Vagina (tissue), 2 donors: ENCODE measurements at places on chromosomes 7 and 10. TPM values are rescaled to one million over a fixed set of nuclear protein-coding genes. Genes with fewer than 3 reads are reported as not detected.

DNA sequence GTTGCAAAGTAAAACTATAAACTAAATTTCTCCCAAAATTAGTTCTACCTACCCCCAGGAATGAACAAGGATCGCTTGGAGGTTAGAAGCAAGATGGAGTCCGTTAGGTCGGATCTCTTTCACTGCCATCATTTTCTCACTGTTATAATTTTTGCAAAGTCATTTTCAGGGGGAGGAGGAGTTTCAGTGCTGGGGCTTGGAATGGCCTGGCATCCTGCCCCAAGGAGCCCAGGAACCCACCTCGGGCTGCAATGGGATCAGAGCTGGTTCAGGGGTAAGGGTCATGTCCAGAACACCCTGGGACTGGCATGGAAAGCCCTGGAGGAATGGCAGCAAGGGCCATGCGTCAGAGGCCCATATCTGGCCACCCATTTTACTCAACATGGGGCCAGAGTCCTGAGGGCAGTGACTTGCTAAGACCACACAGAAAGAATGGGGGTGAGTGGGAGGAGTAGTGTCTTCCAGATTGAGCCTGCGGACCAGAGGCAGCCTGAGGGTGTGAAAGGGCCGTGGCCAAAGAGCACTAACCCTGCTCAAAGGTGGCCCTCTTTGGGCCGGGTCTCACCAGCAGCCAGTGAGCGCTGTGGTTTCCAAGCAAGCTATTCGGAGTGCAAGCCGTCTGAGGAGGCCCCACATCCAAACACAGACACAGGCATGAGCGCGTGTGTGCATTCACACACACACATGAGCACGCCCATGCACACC is 31.8 kb downstream of the GPRIN2 start:
- DNase-seq: no peak

DEPP1 gene
- 155 TPM for total RNA-seq

DNA sequence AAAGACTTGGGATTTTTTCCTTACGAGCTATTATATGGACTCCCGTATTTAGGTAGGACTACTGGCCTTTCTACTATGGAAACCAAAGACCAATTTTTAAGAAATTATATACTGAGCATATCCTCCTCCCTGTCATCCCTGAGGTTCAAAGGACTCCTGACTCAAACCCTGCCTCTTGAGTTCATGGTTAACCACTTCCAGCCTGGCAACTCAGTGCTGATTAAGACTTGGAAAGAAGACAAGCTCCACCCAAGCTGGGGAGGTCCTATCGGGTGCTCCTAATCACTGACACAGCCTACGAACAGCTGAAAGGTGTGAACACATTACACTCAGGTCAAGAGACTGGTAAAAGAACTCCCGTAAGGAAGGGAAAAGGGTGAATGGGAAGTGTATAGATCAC is 66.8 kb downstream of the LYZL2 start:
- no peak for DNase-seq

- DNase-seq: no peak
These were observed 19.5 kb upstream of the KCTD7 start for GRCh38 chr7:66609176-66609575.

- DNase-seq: no peak
These were observed 107.8 kb upstream of the PPP1R3A start for GRCh38 chr7:114026486-114027089.

CPXM2 gene
- 18.9 TPM for total RNA-seq

PI4K2A gene
- 17.7 TPM for total RNA-seq

- no peak for DNase-seq
These were observed 483.1 kb downstream of the RPS24 start for GRCh38 chr10:78516756-78517155.

FAM13C gene
- total RNA-seq: 12.8 TPM

GRCh38 chr7:102119925-102120324 is 166.7 kb upstream of the SH2B2 start:
- DNase-seq: no peak

RFC2 gene
- total RNA-seq: 14.5 TPM

GRCh38 chr10:69142983-69143382 is 19.0 kb downstream of the VPS26A start:
- no peak for DNase-seq

GRCh38 chr7:33888166-33888565 is 17.2 kb upstream of the BMPER start:
- DNase-seq: no peak

DNA sequence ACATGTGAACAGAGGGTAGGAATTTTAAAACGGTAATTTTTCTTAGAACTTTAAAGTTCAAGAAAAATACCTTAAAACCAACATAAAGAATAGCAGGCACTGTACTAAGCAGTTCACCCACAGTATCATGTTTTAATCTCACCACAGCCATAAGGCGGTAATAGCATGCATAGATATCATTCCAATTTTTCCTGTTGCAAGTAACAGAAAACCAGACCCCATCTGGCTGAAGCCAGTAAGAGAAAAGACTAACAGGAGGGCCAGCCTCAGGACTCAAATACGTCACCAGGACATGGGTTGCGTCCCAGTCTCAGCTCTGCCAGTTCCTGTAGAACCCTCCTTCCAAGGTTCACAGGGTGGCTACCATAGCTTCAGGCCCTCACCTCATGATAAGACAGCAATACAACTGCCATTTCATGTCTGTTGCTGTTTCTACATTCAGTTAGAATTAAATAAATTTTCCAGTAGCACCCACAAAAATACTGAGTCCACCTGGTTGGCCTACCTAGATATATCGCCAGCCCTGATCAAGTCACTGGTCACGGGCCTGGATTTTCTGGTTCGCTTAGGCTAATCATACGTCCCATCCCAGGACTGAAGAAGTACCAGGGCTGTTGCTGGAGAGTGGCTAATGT is 2.0 kb upstream of the RNF32 start:
- no peak for DNase-seq

CRTAC1 gene
- total RNA-seq: 2.5 TPM

ST7 gene
- total RNA-seq: 15.2 TPM

DNA sequence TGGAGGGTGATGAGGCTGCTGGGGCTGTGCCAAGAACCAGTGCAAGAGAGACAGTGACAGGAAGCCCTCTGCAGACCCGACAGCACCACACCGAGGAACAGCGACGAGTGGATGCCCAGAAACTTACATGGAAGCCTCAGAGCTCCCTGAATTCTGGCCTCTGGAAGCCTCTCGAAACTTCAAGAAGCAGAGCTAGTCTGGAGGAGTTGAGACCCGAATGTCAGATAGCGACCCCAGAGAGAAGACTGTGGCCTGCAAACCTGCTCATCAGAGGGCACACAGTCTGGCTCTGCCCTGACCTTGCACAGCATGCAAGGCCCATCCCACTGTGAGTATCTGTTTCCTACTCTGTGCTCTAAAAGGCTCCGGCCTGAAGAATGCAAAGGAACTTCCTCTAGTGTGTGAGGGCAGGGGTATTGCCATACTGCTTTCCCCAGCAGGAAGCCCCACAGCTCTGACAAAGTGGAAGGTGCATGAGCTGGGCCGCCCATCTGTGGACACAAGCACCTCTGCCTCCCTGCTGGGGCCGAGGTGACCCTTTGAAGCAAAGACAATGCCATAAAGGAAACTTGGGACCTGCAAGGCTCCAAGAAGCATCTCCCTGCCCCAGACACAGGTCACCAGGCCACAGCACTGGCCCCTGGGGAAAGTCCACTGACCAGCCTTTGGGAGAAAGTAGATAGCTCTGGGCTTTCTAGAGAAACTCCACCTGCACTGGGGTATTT is 10.5 kb upstream of the C10orf71 start:
- no peak for DNase-seq

CCL26 gene
- not detected for total RNA-seq

GRCh38 chr10:88108115-88108610 is 244.7 kb downstream of the PTEN start:
- DNase-seq: no peak

- no peak for DNase-seq
These were observed 27.8 kb downstream of the ENTPD1 start for GRCh38 chr10:95783741-95784140.

ACADSB gene
- total RNA-seq: 10.3 TPM
